GM13976 (cell line): ENCODE measurements at places on chromosomes 1 and 21.
A peak's percentile ranks its signal among the peaks of the same experiment; 100 is the strongest.

DNA sequence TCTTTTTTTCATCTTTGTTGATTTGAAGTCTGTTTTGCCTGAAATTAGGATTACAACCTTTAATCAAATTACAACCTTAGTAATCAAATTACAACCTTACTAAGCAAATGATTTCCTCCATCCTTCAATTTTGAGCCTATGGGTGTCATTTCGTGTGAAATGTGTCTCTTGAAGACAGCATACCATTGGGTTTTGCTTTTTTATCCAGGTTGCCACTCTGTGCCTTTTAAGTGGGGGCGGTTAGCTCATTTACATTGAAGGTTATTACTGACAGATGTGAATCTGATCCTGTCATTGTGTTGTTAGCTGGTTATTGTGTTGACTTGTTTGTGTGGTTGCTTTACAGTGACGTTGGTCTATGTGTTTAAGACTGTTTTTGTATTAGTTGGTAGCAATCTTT is 74.8 kb upstream of the BCL9 start:
- DNase-seq, result no peak

DNA sequence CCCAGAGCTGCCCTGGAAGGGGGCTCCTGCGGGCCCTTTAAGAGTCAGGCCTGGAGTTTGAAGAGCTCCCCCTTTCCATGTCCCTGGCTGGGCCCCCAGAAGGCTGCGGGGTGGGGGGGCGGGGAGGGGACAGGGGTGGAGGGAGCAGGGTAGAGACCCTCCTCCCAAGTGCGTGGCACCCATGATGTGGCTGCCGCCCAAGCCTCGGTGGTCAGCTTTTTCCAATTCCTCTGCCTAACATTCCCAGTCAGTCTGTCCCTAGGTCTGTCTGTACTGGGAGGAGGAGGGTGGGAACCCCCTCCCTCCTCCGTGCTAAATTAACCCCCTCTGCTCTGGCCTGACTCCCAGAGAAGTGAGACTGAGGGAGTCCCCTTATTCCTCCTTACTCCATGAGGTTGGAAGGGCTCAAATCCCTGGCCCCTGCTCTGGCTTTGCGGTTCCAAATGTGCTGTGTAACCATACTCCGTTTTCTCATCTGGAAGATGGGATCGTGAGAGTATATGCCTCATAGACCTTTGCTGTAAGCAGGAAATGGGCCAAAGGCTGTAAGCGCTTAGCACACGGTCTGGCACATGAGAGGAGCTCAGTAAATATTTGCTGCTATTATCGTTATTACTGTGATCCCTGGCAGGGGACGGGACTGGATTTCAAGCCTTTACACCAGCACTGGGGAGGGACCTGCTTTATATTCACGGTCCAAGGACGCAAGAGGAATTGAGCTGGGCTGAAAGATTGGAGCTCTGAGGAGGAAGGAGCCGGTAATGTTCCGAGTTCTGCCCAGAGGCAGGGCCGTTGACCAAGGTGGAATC is 658 bp upstream of the COL16A1 start:
- no peak for DNase-seq

GRCh38 chr1:218463194-218464156 is 118.3 kb downstream of the TGFB2 start:
- DNase-seq, result no peak

DNA sequence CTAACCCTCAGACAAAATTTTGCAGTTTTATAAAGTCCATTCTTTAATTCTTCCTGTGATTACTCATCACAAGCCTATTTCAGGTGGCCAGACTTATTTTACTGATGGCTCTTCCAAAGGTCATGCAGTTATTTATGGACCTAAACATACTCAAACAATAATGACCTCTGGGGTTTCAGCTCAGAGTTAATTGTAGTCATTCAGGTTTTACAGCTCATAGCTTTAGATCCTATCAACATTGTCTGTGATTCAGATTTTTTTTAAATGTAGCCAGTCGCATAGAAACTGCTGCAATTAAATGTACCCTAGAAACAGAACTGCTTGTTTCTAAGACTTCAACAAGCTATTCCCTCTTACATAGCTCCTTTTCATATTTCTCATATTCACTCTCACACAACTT is 270.8 kb downstream of the COL11A1 start:
- DNase-seq, result no peak

- DNase-seq, result no peak
These were observed 5.8 kb upstream of the FNBP1L start for GRCh38 chr1:93442008-93442666.

GRCh38 chr1:161838885-161839284 is 72.8 kb downstream of the ATF6 start:
- no peak for DNase-seq

DNA sequence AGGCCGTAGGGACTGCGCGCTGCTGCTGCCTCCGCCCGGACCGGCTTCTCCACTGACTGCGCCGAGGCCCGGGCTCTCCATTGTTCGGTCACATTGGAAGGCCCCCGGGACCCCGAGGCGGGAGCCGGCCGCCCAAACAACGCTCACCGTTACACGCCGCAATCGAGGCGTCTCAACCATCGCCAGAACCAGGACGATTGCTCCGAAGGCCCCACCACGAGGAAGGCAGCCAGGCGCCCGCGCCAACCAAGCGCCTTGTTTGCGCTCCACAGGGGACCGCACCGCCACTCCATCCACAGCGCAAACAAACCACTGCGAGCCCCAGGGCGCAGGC is 595 bp downstream of the GLUL start:
- no peak for DNase-seq

GRCh38 chr1:218361298-218362065 is 16.3 kb downstream of the TGFB2 start:
- no peak for DNase-seq

- DNase-seq, result no peak
These were observed 39.0 kb downstream of the DAB1 start for GRCh38 chr1:57384901-57385300.

DNA sequence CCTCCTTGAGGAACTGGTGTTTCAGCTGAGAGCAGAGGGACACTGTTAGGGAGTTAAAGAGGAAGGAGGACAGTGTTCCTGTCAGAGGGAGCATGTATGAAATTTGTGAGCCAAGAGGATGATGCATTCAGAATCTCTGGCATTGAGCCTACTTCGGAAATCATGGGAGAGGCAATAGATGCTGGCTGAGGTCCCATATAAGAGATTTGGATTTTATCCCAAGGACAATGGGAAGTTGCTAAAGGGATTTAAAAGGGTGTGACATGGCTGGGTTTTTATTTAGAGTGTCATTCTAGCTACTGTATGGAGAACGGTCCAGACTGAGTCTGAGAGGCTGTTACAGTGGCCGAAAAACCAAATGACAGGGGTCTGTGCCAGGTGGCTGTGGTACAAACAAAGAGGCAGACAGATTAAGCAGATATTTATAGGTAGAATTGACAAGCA is 403.2 kb upstream of the B3GALT2 start:
- no peak for DNase-seq

DNA sequence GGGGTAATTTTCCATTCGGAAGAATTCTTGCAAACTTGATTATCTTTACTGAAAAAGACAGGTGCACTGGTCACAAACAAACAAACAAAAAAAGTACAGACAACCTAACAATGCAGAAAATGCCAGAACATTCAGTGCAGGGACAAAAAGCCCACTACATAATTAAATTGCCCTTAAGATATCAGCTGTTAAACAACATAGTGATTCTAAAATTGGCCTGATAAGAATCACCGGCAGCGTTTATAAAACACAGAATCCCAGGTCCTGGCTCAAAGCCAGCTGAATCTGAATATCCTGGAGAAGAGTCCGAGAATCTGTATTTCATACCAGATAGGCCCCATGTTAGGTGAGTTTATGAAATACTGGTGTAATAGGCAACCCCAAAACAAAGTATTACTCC is 6.1 kb downstream of the PLPP3 start:
- DNase-seq, result no peak

DNA sequence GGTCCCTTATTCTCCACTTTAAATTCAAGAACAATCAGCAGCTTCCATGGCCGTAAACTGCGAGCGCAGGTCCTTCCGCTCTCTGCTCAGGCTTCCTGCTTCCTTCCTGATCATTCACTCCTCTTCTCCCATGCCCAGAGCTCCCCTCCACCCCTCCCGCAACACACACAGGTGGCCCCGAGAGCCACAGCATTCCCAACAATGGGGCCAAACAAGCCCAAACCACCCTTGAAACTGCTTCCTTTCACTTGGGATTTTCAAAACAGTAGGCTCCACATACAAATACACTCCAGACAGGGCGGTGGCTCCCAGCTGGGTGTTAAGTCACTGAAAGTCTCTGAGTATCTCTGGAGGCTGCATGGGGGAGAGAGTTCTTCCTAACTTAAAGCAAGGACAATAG is 11.4 kb downstream of the FAM89A start:
- DNase-seq, result no peak

GRCh38 chr1:198741744-198742143 is 102.9 kb downstream of the PTPRC start:
- DNase-seq, result no peak

GRCh38 chr1:201311356-201312011 is 28.2 kb downstream of the PKP1 start:
- DNase-seq, result no peak

GRCh38 chr1:167995038-167995437 is 58.2 kb upstream of the MPC2 start:
- no peak for DNase-seq

GRCh38 chr1:3909615-3910014 is 9.5 kb upstream of the C1orf174 start:
- no peak for DNase-seq

DNA sequence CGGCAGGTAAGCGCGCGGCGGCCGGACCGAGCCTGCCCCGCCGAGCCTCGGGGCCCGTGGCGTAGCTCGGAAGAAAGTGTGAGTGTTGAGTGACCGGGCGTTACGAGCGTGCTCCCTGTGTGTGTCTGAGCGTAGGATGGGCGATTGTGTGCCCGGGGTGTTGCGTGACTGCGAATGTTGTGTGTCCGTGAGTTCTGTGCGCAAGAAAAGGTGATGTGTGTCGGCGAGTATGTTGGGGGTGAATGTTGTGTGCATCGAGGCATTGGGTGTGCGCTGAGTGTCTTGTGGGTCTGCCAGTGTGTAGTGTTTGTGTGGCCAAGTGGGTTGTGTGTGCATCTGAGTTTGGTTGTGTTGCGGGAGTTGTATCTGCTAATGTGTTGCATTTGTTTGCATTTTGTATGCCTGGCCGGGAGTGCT is 398 bp downstream of the PTPRU start:
- peak; percentile 41 for DNase-seq

- DNase-seq, result no peak
These were observed 46.5 kb downstream of the PRDM16 start for GRCh38 chr1:3115275-3116149.

DNA sequence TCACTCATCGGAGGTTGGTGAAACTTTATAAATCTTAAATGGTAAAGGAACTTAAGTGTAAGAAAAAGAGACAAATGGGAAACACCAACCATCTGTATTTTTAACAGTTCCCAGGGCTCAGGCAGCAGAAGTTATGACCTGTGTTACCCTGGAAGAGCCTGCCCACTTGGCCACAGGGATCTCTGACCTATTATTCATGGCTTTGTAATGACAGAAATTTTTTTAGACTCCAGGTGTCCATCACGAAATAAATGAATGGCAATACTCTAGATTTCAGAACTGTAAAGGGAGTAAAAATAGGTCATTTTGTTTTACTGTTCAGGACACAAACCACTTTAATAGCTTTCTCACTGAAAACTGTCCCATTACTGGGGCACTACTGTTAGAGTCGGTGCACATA is 389.8 kb downstream of the VAV3 start:
- DNase-seq, result no peak

DNA sequence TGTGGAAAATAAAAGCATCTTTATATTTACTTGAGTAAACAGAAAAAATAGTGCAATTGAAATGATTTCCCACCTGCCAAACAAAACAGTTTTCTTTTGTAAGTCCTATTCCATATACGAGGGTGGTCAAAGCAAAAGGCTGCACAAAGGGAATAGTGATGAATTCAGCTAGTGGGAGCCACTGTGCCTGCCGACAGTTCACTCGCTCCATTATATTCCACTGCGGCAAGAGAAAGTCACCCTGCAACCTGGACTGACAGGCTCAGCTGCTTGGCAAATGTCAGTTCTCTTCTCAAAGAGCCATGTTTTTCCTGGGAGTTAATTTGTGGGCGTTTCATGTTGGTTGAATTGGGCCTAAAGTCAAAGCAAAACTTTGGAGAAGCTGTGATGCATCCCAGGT is 145.4 kb downstream of the LMO4 start:
- DNase-seq, result no peak

DNA sequence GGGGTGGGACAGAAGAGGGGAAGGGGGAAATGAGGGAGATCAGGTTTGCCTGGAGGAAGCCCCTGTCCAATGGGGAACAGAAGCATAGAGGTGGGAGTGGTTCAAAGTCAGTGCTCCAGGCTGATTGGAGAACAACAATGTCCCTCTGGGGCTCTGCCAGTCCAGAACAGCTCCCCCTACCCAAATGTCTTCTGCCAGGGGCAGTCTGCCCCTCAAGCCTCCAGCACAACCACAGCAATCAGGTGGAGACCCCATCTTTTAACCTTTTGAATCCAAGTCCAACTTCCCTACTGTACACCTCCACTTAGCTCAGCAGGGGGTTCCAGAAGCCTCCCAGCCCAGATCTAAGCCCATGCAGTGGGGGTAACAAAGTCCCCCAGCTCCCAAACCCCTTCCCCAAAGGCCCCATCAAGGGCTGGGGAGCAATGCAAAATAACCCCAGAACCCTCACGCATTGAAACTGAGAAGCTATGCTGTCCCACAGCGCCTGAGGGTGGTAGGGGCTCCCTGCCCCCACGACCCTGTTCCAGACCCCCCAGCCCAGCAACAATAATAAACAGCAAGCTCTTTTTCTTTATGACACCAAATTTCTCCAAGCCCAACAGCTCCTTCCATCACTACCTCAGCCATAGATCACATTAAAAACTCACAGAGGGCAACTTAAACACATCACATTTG is 3.3 kb downstream of the AHDC1 start:
- no peak for DNase-seq

DNA sequence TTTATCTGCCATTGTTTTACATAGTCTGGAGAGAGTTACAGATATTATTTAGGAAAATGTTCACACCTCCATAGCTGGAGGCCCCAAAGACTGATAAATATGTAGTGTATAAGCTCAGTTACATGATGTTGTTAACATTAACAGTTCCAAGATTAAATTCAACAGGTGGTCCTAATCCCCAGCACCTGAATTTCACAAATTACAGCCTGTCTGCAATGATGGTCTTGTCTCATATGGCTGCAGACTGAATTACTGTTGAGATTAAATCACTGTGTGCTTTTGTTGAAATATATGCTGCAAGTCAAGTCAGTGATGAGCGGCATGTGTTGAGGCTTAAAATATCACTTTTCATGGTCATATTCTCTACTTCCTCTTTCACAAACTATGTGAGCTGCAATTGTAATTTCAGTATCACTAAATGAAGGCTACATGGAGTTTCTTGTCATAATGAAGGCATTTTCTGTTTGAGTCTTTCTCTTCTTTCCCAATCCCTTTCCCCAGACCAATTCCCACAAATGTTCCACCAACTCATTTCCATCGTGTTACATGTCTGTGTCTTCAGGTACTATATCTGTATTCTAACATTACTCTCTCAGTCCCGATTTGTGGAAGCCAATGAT is 4.2 kb downstream of the ST6GALNAC5 start:
- DNase-seq, result peak; percentile 53

DNA sequence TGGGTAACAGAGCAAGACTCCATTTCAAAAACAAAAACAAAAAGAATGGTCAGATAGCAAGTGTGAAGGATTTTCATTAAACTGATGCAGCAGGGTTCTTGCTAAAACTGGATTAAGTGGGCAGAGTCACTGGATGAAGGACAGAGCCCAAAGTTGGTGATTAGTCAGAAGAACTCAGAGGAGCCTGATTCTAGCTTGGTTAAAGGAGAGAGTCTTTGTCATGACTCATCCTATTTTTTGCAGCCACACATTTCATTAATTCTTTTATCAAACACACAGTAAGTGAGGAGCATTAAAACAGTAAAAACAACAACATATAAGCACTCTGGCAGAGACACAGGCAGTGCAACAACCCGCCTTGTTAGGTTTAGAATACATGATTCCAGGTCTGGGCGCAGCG is 56.0 kb upstream of the EDARADD start:
- no peak for DNase-seq
